CD4-positive, alpha-beta T cell treated with Interleukin-4 for 4 hours (primary cell): ENCODE measurements at places on chromosomes 13 and 19.

- DNase-seq: peak; percentile 55
These were observed 11.3 kb downstream of the STAP2 start for GRCh38 chr19:4327252-4327876.

- no peak for DNase-seq
These were observed 88.5 kb upstream of the C1QTNF9B start for GRCh38 chr13:23985839-23986238.

DNA sequence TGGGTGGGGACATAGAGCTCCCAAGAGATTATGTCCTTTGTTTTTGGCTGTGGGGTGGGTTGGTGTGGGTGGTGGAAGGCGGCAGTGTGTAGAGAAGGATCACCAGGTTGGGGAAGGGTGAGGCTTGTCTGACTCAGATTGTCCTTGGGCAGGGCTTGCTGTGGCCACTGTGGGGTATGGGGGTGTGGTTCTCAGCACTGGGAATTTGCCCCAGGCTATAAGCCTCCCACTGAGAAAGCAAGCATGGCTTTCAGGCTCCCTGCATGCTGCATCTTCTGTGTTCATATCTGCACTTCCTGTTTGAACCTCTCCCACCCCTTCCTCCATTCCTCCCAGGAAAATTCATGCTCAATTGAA is 34.9 kb downstream of the DNAJC15 start:
- DNase-seq: no peak

DNA sequence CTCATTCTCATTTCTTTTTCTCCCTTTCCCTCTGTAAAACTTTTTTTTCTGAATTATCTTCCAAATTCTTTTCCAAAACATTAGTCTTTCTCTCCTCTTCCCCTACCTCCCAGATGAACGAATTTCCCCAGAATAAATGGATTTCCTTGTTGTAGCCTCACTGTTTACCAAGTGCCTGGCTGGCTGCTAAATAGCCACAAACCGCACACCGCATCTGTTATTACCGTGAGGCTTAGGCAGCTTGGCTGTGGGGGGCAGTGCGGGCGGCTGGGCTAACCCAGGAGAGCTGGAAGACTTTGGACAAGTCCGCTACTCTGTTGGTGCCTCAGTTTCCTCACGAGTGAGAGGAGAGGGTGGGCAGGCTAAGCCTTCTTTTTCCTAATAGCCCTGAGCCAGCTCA is 10.7 kb downstream of the IL17D start:
- DNase-seq: no peak

GRCh38 chr13:40211586-40211968 is 454.9 kb downstream of the FOXO1 start:
- no peak for DNase-seq

- DNase-seq: no peak
These were observed 79.5 kb downstream of the TEX29 start for GRCh38 chr13:111399776-111400538.
